ENCODE measurements at places on chromosomes 16 and 17. TPM values are rescaled to one million over a fixed set of nuclear protein-coding genes. Genes with fewer than 3 reads are reported as not detected.

- no peak for DNase-seq
Observed at GRCh38 chr17:66679631-66680517, 155.0 kb upstream of the CACNG5 start.

- no peak for DNase-seq
Observed at GRCh38 chr16:54347961-54348360, 61.4 kb upstream of the IRX3 start.

GRCh38 chr16:57159447-57159846 lies 26.4 kb downstream of the PSME3IP1 start:
- DNase-seq: no peak

DNA sequence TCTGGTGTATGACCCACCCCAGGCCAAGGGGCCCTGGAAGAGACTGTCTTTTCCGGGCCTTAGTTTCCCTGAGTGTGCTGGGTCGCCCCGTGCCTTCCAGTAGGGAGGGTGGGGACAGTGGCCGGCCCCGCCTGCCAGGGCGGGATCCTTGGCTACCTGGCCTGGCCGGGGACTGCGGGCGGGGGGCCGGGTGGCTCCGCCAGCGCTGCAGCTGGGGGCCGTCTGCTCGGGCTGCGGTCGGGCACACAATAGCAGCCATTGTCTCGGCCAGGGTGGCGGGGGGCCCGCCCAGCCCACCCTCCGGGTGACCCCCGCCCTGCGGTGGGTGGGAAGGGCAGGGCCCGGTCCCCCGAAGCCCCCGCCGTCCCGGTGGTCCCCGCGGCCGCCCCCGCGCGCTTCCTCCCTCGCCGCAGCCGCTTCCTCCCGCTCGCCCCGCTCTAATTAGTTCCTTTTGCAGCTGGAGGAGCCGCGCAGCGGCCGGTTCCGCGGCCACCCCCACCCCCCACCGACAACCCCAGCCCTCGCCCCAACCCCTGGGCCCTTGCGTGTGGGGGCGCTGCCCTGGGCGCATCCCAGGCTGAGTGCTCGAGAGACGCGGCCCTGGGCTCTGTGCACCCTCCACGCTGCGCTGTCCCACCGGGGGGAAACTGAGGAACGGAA lies 11.6 kb downstream of the GLIS2 start:
- no peak for DNase-seq

DNA sequence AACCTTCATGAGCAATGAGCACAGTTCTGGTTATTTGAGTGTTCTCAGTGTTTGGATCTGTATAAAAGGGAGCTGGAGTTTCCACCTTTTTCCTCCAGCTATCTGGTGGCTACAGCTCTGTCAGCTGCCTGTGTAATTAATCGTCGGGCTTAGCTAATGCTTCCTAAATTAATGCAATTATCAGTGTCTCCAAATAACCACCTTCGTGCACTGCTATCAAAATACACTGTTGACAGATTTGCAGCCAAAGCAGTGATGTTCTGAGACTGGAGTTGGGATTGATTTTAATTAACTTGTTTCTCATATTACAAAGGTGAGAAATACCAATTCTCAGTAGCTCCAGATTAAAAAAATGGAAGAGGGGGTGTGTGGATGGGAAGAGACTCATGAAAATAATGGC lies 325.8 kb downstream of the CBLN1 start:
- no peak for DNase-seq

DNA sequence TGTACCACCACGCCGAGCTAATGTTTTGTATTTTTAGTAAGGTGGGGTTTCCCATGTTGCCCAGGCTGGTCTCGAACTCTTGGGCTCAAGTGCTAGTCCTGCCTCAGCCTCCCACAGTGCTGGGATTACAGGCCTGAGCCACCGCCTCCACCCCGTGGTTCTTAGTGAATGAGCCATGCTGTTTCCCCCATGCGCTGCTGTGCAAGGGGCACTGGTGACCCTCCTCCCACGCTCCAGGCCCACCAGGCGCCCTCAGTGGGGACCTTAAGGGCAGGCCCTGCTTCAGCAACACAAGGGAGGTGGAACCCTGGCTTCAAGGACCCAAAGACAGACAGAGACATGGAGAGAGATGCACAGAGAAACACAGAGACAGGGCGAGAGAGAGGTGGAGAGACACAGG lies 15.4 kb upstream of the NUDT16L1 start:
- DNase-seq: no peak

GRCh38 chr17:47363171-47363570 lies 39.4 kb downstream of the EFCAB13 start:
- no peak for DNase-seq

- DNase-seq: no peak
Observed at GRCh38 chr17:55661256-55661758, 61.4 kb downstream of the TMEM100 start.

- DNase-seq: no peak
Observed at GRCh38 chr17:72466606-72467005, 345.8 kb downstream of the SOX9 start.

- no peak for DNase-seq
Observed at GRCh38 chr16:81546781-81547180, 102.2 kb downstream of the CMIP start.

DNA sequence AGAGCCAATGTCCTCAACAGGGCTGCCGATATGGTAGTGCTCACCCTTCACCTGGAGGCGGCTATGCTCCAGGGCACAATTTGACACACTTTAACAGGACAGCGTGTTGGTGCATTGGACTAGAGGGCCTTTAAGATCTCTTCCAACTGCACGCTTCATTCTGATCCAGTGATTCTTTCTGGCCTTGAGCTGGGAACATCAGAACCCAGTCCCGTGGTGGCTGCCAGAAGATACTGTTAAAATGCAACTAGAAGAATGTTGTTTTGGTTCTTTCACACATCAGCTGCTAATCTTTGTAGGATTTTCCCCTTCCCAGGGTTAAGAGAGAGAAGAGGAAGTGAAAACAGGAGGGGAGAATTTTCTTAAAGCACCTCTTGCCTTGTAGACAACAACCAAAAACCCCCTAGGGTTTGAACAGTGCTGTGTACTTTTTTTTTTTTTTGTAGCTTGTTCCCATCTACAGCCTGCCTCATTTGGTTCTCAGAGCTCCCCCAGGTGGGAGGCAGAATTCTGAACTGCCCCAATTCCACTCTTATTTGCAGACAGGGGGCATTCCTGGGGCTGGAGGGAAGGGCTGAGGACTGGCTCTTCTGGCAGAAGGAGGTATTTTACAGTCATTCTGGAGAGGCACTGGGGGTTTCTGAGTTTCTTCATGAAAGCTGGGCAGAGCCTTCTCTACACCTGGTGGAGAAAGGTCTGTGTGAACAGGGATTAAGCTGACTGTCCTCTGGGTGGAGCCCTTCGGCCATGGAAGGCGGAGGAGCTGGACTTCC lies 32.4 kb downstream of the SMARCE1 start:
- DNase-seq: peak; percentile 22

- DNase-seq: no peak
Observed at GRCh38 chr17:20925091-20925490, 117.7 kb downstream of the USP22 start.

- no peak for DNase-seq
Observed at GRCh38 chr17:64150237-64151015, 20.5 kb upstream of the ERN1 start.

DNA sequence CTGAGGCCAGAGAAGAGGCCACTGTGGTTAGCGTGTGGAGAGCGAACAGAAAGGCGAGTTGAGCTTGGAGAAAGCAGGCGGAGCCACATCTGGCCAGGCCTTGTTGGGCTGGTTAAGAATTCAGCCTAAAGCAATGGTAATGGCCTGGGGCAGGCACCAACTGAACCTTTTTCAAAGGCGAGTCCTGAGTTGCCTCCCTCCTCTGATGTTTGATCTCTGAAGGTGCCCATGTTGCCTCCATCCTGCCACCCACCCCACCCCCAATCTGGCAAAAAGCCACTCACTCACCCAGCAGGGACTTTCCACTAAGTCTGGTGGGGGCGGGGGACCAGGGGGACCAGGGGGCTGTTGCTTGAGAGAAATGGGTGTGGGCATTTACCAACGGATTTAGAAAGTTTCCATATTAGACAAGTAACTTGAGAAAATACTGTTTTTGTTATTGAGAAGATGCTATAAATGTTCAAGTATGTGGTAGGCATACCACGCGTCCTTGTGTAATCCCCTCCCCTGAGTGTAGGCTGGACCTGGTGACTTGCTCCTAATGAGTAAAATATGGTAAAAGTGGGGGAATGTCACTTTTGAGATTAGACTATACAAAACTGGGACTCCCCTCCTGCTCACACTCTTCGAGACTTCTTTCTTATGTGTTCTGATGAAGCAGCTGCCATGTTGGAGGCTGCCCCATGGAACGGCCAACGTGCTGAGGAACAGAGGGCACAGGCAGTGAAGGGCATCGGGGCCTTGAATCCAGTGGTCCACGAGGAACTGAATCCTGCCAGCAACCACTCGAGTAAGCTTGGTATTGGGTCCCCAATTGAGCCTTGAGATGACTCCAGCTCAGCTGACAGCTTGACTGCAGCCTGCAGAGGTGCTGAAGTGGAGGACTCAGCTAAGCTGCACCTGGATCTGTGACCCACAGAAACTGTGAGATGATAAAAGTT lies 29.9 kb upstream of the TNS4 start:
- DNase-seq: no peak

DNA sequence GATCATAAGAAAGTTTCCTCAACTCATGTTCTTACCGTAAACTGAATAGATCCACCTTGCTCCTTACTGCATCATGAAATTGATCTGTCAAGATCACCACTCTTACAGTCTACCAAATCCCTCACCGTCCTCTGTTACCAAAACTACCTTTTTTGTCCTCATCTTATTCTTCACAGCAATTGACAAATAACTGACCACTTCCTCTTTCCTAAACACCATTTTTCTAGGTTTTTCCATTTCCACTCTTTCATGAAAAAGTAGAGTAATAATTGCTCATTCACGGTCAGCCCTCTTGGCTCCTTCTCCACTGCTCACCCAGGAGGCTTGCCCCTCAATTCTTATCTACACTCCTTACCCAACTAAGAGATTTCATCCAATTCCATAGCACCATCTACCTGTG lies 44.9 kb downstream of the ABCA5 start:
- DNase-seq: no peak

- DNase-seq: no peak
Observed at GRCh38 chr17:82103553-82104451, 5.8 kb upstream of the FASN start.

DNA sequence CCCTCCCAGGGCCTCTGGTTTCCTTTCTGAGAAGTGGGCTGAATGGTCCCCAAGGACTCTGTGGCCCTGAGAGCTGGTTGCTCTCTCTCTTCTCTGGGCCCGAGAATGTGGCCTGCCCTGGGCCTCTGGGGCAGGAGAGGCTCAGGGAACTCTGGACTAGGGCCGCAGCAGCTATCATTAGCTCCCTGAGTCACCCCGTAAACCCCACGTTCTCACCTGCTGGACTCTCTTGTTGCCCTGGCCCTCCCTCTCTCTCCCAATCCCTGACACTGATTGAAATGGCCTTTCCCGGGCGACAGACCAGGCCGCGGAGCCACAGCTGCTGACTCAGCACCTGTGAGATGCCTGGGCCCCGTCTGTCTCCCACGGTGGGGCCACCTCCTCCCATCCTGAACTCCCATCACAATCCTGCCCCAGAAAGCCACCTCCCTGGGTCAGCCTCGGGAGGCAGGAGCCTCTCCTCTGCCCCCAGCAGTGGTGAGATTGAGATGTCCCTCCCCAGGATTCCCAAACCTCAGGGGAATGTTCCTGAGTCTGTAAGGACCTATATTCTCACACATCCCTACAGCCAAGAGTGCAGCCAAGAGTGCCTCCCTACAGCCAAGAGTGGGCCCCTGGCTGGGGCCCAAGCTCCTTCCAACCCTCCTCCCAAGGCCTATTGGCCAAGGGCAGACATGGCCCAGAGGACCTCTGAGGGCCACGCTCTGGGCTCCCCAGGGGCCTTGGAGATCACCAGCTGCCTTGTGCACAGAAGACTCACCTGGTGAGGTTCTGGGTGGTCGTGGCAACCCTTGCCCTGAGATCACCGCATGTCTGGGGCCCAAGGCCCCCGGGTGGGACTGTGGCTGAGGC lies 470 bp downstream of the TRPV3 start:
- no peak for DNase-seq

The CMTM1 gene
- 6.4 TPM for total RNA-seq

The KATNB1 gene
- 28.6 TPM for total RNA-seq

The MYL4 gene
- total RNA-seq: 38.5 TPM

All from astrocyte (in vitro differentiated cells and primary cell).